Stimulated activated CD4-positive, alpha-beta T cell treated with anti-CD3 and anti-CD28 coated beads, TNF-alpha, amount 100 ng/mL, for 24 hours (primary cell): ENCODE measurements at places on chromosomes 5 and 9.

GRCh38 chr5:166399781-166400180 lies 1891.7 kb upstream of the WWC1 start:
- DNase-seq, result no peak

- peak; percentile 49 for DNase-seq
Measured at GRCh38 chr9:93003552-93004407, 54.7 kb upstream of the SUSD3 start.

- no peak for DNase-seq
Measured at GRCh38 chr9:21554813-21555212, 72.7 kb upstream of the IFNE start.

- no peak for DNase-seq
Measured at GRCh38 chr9:86860006-86860405, 87.3 kb downstream of the GAS1 start.

DNA sequence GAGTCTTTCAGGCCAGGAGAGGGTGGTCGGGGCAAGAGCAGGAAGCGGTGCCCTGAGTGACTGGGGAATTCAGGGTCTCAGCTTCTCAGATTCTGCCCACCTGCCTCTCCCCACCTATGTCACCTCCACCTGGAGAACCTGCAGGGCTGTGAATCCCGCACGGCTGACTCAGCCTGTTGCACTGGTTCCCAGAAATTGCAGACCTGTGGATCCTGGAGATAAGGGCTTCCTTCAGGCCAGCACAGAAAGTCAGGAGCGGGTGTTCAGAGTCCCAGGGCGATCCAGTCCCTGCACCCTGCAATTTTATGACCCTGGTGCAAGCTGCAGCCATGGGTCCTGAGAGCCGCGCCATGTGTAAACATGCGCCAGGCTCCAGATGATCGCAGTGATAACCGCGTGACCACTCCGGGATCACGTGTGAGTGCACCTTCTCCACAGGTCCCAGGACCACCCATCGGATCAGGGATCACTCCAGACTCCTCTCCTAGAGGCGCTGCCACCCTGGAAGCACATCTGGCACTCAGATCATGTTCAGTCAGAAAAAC lies 17.8 kb downstream of the IRX4 start:
- DNase-seq, result no peak

DNA sequence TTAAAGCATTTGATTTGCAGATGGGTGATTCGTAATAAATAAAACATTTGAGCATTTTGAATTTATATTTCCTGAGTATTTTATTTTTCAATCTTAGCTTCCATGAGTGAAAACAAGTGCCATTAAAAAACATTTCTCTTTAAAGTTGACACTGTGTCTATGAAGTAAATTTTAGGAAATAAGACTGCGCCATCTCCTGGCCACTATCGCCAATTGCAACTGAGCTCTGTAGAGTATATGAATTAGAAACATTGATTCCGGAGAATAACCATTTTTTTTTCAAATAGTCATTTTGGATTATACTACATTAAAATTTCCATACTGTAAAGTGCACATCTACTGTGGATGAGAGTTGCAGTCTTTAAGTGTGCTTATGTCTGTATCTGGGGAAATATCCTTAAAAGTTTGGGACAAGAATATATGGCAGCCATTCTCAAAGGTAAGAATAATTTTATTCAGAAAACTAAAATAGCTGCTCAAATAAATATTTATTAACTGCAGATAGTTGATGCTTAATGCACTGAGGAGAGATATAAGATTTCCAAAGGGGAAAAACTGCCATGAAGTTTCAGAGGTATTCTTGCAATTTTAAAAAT lies 5.9 kb downstream of the DMRTA1 start:
- no peak for DNase-seq

DNA sequence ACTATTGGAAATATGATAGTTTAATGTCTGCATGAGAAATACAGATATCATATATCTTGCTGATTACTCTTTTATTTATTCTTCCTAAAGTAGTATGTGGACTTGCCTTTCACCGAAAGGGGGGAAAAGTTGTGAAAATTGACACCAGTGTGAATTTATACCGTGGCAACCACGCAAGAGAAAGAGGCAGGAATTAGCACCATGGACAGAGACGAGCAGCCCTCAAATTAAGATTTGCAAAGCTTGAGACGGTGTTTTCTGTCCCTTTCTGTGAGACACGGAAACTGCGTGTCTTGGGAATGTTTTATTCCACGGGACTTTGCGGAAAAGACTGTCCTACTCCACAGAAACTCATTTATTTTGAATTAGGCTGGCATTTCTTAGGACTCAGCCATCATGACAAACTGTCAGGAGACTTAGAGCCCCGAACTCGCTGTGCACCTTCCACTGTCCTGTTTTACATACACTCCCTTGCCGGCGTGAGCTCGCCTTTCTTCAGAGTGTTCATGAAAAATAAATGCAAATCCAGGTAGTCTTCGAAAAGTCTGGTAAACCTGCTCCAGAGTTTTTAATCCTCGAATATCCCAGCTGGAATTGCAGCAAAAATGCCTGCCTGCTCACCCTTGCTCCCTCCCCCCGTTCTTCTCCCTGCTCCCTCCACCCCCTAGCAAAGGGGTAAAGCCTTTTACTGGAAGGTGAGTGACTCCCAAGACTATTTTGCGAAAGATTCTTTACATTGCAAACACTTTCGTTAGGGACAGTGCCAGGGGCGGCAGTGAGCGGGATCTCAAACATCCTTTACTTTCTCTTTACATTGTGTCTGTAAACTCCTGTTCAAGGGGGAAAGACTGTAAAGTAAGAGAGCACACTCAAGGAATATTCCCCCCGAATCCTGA lies 3.8 kb upstream of the ELAVL2 start:
- DNase-seq, result no peak

- DNase-seq, result no peak
Measured at GRCh38 chr5:164497311-164498064, 992.1 kb downstream of the MAT2B start.

DNA sequence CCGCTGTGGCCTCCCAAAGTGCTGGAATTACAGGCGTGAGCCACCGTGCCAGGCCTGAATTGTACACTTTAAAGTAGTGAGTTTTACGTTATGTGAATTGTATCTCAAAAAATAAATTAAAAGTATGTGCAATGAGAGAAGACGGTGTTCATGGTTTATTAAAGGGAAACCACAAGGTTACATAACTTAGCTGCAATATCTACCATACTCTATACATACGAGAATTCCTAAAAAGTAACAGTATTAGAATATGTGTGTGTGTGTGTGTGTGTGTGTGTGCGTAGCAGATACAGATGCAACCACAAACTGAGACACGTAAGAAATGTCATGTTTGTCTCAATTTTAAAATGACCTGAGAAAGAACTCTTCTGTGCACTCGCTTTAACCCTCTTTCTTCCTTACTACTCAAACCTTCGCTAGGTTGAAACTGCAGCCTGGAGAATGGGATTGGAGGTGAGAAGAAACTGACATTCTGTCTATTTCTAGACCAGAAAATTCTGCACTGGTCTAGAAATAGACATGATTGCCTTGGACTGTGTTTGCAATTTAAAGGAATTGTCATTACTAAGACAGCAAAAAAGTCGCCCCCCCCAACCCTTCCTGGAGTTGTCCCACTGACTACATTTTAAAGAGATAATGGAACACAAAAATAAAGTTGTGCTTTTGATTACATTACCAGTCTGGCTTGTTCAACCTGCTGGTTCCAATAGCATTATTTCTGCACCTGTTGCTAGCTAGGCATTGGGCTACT lies 167.0 kb downstream of the RGS3 start:
- no peak for DNase-seq

GRCh38 chr5:60585618-60586017 lies 114.3 kb downstream of the DEPDC1B start:
- DNase-seq, result no peak

- DNase-seq, result no peak
Measured at GRCh38 chr5:67648201-67648671, 451.6 kb upstream of the CD180 start.

- no peak for DNase-seq
Measured at GRCh38 chr9:134422301-134423090, 96.2 kb downstream of the RXRA start.

- DNase-seq, result no peak
Measured at GRCh38 chr9:112162621-112163413, 12.3 kb downstream of the SUSD1 start.

DNA sequence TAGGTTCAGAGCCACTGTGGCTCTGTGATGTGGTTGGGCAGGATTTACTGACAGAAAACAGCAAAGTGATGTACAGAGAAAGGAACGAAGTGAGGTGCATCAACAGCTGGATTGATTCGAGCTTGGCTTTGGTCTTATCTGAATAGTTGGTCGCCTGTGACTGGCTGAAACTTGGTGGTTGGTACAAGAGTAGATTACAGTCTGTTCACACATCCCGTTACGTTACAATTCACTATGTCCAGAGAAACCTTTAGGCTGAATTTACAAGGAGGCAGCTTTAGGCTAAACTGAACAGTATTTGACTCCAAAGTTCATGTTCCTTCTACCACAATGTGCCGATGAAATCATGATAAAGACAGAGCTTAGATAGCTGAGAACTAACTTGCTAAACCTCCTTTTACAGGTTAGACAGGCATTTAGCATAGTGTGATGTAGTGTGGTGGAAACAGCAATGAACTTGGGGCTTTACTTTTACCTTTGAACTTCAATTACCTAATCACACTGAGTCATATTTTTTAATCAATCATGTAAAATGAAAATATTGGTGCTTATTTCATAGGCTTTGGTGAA lies 210.2 kb upstream of the PUM3 start:
- no peak for DNase-seq

GRCh38 chr9:36847781-36848673 lies 186.0 kb downstream of the PAX5 start:
- DNase-seq, result no peak

- no peak for DNase-seq
Measured at GRCh38 chr5:73921741-73922140, 295.7 kb downstream of the ARHGEF28 start.

DNA sequence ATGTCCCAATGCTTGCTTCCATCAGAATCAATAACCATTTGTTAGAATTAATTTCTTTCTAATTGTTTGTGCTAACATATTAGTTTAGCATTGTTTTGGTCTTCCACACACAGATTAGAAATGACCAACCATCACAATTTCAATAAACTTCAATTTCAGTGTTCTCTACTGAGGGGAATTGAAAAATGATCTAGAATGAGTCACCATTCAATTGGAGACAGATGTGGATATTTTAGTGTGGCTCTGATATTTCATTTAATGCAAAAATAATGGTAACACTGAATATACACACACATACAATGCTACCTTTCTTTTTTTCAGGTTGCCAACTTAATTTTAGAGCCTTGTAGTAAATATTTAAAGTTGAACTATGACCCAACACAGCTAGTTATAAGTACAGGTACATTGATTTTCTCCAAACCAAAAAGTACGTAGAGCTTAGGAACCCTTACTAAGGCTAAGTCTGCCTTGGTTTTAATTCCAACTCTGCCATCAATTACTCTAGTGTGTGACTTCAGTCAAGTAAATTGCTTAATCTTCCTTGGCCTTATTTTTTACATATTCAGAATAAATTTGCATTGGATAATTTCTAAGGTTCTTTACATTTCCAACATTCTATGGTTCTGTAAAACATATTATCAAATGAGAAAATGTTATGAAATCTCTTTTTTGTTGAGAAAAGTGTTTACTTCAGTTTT lies 143.9 kb downstream of the DMRTA1 start:
- DNase-seq, result no peak

- no peak for DNase-seq
Measured at GRCh38 chr5:159797261-159797970, 118.9 kb upstream of the ADRA1B start.

GRCh38 chr5:151795426-151795825 lies 23.7 kb downstream of the G3BP1 start:
- DNase-seq, result no peak

- no peak for DNase-seq
Measured at GRCh38 chr5:4879693-4880303, 260.3 kb upstream of the ADAMTS16 start.

GRCh38 chr5:92435781-92436180 lies 1052.7 kb upstream of the ARRDC3 start:
- no peak for DNase-seq

DNA sequence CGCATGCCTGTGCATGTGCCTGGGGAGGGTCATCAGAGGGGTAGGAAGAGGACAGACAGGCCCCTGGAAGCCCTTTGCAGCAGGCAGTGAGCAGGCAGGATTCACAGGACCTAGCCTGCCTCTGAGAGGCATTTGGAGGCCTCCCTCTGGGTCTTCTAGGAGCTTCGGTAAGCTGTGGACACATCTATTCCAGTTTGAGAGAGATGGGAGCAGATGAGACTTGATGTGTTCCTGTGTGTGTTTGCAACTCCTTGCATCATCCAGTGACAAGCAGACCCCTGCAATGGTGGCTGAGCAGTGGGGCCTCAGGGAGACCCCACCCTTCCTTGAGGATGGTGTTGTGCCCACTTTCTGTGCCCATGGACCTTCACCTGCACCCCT lies 64.0 kb downstream of the GADD45G start:
- no peak for DNase-seq

- no peak for DNase-seq
Measured at GRCh38 chr5:135456238-135457099, 4.3 kb upstream of the TIFAB start.

GRCh38 chr5:132467287-132467984 lies 23.1 kb downstream of the IRF1 start:
- DNase-seq, result no peak

GRCh38 chr5:95900383-95900958 lies 61.2 kb downstream of the ELL2 start:
- no peak for DNase-seq

DNA sequence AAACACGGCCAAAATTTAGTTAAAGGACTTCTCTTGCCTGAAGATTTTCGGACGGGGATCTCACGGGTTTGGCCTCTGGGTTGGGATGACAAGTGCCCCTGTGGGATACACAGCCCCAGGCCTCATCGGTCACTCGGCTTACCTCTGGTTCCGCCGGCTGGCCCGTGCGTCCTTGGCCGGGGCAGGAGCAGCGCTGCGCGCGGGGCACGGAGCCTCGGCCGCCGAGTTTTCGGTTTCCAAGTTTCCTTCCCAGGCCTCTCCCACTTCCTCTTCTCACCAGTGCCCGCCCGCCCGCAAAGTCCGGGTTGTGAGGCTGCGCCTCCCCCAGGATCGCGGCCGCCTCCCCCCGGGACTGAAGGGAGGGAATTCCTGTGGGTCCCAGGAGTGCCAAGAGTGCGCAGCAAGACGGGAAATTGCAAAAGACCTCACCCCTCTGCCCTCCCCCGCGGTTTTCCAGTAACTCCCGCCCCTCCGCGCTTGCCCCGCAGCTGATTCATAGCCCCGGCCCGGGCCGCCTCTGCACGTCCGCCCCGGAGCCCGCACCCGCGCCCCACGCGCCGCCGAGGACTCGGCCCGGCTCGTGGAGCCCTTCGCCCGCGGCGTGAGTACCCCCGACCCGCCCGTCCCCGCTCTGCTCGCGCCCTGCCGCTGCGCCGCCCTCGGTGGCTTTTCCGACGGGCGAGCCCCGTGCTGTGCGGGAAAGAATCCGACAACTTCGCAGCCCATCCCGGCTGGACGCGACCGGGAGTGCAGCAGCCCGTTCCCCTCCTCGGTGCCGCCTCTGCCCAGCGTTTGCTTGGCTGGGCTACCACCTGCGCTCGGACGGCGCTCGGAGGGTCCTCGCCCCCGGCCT lies at the start of gene OSMR:
OSMR (plus strand) TSS at position 487 of the 853 bp plus-strand sequence. CDS start 23,033 bp downstream, outside the sequence.
- peak; percentile 46 for DNase-seq

GRCh38 chr9:134066913-134067851 lies 644 bp downstream of the BRD3 start:
- DNase-seq, result no peak
